ENCODE measurements at places on chromosomes 2 and 18.

DNA sequence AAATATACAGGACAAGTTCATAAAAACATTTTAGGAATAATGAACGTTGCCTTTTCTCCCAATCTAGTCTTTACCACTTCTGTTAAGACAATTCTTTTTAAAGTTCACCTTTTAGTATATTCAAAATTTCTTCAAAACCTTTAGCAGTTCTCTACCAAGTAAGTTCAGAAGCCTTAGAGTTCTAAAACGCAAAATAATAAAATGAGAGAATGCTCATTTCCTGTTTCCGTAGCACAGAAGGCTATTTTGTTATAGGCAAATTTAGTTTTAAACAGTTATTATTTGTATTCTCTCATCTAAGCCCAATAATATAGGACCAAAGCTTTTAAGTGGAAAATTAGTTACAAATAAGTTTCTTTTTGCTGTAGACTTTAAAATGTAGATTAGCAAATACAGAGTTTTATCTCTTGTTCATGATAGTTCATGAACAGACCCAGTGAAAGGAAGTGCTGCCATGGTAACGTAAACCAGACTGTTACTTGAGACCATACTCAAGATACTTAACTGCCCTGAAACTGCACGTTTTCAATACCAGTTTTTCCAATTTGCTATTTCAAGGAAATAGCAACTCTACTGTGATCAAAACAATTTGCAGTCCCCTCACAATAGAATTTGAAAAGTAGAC lies 173.1 kb upstream of the STON1 start:
- no peak for DNase-seq

GRCh38 chr18:51559902-51560287 lies 362.4 kb upstream of the MEX3C start:
- DNase-seq = no peak

GRCh38 chr18:59898609-59899297 lies 1.0 kb upstream of the PMAIP1 start:
- no peak for DNase-seq

GRCh38 chr2:145080426-145080825 lies 560.5 kb upstream of the ZEB2 start:
- no peak for DNase-seq

DNA sequence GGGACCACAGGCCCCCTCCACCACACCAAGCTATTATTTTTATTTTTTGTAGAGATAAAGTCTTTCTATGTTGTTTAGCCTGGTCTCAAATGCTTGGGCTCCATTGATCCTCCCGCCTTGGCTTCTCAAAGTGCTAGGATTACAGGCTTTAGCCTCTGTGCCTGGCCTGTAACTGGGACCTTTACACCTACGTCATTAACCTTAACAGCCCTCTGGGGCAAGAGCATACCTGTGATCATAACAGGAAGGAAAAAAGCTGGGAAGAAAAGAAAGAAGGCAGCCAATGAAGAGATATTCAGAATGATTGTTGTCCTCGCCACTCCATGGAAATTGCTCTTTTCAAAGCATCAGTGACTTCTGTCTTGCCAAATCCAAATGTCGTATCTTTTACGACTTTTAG lies 338.2 kb downstream of the LRRTM1 start:
- no peak for DNase-seq

- no peak for DNase-seq
Measured at GRCh38 chr2:54208364-54209240, 47.4 kb downstream of the TSPYL6 start.

- DNase-seq = no peak
Measured at GRCh38 chr2:174605687-174606086, 8.1 kb upstream of the WIPF1 start.

DNA sequence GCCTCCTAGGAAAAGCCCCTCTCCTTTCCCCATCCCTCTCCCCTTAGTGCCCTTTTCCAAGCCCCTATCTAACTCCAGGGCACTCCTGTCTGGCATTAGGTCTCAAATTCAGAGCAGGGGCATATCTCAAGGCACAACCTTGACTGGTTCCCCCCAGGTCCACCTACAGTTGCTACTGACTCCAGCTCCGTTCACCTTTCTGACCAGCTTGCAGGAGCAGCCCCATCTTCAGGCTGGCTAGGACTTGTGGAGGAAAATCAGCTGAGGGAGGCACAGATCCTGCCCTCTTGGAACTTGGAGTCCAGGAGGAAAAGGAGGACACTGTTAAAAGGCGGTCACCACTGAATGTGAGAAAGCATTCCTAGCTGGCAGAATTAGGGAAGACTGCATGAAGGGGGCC lies 152.4 kb downstream of the ZFP36L2 start:
- DNase-seq = no peak

DNA sequence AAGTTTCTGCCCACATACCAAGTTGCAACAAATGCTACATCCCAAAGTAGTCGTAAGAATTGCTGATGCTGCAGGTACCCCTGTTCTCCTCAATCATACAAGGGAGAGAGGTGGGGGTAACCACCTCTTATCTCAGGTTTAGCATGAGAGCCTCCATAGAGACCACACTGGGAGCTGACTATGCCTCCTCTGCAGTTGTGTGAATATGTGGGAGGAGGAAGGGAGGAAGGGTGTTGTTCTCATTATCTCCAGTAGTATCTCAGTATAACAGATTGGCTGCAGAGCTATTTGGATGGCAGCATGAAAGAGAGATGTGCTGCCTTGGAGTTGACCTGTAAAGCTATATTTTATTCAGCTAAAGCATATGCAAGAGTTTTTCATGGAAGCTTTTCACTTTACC lies 690.7 kb downstream of the KCNJ3 start:
- DNase-seq = no peak

DNA sequence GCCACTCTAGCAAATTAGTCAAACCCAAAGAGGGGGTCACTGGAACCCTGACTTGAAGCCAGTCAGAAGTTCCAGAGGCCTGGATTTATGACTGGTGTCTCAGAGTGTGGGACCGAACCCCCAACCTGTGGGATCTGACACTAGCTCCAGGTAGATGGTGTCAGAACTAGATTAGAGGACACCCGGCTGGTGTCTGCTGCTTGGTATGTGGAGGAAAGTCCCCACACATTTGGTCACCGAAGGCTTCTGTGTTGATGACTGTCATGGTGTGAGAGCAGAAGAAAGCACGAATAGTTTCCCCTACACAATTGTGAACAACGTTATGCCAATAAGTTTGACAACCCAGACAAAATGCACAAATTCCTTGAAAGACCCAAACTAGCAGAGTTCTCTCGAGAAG lies 48.1 kb downstream of the B3GNT2 start:
- no peak for DNase-seq

DNA sequence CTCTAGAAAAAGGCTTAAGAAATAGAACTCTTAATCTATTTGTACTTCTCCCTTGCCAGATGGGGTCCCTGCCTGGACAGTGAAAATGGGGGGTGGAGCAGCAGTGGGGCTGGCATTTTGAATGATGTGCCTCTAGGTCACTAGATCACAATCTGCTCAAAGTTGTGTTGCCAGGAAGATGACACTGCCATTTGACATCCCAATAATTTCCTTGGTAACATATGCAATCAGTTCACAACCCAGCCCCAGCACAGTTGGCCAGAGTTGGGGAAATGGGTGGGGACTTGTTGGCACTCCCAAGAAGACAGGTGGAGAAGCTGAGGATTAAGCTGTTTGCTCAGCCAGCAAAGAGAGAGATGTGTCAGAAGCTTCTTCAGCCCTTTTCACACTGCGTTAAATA lies 558.3 kb upstream of the KLHL29 start:
- DNase-seq = no peak

- DNase-seq = no peak
Measured at GRCh38 chr18:46253498-46253897, 149.3 kb downstream of the HAUS1 start.

GRCh38 chr2:237739101-237739500 lies 59.5 kb upstream of the RBM44 start:
- no peak for DNase-seq

- DNase-seq = no peak
Measured at GRCh38 chr2:14815201-14815600, 182.7 kb downstream of the LRATD1 start.

GRCh38 chr18:37476611-37477295 lies 88.8 kb downstream of the CELF4 start:
- no peak for DNase-seq

DNA sequence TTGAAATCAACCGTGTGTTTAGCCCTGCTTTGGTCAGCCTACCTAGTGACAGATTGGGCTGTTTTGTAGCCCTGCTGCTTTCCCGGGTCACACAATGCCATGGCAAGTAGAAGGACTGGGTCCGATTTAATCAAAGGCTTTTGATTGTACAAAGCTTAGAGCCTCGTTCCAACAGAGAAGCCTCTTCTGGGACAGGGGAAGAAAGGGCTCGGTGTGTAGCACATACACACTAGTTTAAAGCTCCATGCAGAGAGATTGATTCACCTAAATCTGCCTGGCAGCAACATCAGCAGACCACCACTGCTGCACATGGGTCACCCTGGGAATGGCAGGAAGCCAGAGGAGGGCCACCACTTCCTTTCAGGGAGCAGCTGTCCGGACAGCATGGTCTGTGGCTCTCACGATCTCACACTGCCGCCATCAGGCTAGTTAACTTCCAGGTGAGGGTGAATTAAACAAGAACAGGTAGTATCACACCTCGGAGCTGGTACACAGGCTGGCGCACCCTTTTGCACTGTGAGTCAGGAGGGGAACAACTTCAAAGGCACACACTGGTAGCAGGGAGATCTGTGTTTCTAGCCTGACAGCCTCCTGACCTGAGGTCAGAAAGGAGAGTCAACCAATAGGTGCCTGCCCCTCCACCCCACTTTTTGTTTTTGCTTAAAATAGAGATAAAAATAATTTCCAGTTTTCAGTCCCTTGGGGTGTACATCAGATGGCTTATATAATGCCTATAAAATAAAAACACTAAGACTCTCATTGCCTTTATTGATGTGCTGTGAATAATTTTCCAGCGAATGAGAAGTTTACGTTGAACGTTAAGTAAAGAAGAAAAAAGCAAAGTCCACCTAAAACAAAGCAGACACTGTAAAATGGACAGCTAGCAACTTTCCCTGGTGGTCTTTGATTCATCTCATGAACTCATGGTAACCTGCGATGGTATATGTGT lies 108.5 kb downstream of the CDCA7 start:
- no peak for DNase-seq

DNA sequence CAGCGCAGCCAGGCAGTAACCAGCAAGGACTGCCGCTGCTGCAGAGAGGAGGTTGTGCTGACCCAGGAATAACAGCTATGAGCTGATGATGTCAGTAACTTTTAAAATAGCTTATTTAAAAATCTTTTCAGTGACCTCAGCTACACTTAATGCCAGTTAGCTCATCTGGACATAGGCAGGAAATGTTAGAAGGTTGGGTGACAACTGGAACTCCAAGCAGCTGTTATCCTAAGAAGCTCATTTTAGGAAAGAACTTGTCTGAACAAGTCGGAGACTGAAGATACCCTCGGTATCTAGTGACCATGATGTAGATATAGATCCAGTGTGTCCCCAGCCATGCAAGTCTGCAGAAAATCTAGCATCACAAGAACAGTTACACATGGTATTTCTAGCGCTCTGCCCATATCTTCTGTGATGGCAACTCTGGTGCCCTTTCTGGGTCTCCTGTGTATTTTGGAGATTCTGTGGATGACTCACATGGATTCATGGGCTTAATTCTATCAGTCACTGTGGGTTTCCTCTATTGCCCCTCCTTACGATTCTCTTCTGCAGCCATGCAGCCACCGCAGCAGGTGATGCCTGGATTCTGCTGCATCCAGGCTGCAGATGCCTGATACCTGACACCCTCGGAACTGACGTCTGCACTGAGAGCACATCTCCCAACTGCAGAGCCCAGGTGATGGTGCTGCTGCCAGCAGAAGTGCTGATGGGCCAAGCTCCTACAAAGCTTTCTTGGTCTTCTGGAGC lies 19.8 kb upstream of the PLEK start:
- no peak for DNase-seq

DNA sequence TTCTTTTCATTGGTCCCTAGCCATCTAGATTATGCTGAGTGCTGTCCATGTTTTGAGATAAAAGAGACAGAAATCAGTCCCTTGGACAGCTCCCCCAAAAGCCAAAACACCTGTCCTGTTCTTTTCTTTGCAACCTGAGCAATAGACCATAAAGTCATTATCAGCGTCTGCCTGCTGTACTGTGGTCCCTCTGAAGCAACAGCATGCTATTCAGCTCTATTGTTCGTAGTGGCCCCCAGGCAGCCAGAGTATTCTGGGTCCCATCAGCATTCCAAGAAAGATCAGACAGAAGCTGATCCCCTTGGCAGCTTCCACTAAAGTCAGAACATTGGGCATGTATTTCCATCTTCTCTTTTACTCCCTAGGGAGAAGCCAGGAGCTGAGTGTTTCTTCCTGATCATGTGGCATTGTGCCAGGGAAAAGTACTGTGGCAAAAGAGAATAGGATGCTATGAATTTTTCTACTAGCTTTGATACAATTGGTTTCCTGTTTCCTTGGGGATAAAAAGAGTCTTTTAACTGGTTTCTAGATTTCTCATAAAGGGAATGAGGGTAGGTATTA lies 33.6 kb upstream of the ZSWIM2 start:
- no peak for DNase-seq

DNA sequence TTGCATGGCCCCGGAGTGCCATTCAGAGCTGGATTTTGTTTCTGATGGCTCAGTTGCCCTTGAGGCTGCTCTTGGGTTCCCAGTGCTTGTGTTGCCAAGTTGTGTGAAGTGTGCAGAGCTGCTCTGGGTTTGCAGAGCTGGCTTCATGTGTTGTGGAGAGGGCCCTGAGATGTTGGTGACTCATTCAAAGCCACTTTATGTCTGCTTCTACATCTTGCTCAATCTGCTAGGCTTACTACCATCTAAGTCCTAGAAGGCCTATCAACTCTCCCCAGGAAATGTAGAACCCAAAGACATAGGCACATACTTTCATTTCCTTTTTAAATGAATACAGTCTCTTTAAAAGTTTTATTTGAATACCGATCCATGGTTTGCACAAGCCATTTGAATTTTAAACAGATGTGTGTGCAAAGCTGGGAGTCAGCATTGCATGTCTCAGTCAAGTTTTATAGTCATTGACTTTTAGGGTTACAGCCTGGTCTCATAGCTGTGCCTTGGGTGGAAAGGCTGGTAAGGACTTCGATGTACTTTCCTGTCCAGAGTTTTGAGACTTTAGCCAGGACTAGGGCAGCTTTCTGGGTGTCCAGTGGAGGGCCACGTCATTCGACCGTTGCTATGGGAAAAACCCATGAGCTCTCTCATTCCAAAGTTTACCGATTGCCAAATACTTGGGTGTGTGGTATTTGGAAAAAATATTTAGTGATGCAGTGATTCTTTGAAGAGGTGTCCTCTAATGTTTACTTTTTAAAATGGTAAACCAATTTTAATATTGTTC lies 105.0 kb downstream of the LTBP1 start:
- DNase-seq = no peak

DNA sequence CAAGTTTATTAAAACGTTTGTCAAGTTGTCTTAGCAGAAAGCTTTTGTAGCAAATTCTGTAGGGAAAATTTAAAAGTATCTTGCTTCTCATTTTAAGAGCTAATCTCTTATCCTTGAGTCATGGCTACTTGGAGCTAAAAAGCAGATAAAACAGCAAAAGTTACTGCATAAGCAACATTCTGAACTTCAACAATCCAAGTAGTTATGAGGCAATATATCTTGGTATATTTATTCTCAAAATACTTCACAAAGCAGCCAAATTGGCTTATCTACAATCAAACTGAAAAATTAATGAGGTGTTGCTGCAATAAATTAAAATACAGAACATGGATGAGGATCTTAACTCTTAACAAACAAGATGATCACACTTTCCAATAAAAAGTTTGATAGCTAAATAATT lies 306.5 kb downstream of the PIEZO2 start:
- DNase-seq = no peak
